LHCN-M2 (cell line): ENCODE measurements at places on chromosomes 3 and 15.

DNA sequence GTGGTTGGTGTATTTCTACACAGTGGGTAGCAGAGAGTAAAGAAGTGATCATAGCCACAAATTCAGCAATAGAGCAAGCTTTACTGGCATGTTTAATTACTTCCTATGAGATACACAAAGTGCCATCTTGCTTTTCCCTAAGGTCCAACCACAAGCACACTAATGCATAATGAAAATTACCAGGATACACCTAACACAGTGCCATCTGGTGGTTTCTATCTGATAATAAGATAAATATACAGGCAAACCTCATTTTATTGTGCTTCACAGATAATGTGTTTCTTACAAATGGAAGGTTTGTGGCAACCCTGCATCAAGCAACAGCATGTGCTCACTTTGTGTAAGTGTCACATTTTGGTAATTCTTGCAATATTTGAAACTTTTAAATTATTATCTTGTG, 223.0 kb downstream of the NSUN3 start:
- DNase-seq: peak; percentile 18

- DNase-seq: peak; percentile 3
These were observed 402.1 kb downstream of the CADM2 start for GRCh38 chr3:85360742-85361387.

DNA sequence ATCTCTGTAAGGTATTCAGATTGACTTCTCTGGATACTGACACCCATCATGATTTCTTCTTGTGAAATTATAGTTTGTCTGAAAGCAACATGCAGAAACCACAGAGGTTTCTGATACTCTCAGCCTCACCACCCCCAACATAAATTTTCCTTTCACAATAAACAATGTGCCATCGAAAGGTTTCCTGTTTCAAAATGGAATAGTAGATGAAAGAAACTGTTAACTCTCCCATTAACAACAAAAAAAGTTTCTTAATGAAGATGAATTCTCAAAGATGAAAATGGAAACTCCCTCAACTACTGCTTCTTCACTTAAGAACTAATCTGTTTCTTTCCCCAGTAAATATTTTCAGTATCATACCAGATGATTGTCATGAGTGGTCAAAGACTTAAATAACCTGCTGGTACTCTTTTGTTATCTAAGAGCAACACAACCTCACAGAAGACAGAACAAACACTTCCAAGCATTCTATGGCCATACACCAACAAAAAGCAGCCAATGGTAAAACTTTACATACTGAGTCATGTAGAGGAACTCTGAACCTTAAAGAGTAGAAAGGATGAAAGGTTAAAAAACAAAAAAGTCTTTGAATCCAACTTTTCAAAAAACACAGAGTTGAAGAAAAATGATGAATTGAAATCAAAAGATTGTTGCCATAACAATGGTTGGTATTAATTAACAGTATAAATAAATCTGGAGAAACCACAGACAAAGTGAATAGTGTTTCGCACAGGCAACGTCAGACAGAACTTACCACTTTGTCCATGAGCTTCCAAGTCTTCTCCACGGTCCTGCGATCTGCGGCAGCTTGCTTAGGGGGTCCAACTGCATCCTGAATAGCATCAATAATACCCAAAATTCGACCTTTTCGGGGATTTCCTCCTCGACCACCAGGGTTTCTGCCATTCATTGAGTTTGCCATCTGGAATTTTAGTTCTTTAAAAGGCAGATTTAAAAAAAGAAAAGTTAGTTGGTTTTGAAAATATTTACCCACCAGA, 1.9 kb downstream of the CBLB start:
- DNase-seq: peak; percentile 39

DNA sequence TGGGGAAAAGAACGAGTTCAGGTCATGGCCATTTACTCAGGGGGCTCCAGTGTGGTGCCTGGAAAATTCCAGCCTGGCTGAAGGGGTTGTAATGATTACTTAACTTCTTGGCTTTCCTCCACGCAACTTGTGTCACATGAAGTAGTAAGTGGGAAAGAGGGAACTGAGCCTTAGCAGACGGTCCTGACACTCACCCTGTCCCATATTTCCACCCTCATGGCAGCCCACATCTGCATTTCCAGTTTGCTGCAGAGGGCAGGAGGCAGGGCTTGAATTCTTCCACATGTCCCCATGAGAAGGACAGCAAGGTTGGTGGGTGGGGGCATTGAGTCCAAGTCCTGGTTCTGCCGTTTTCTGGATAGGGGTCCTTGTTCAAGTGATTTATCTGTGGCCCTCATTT, 7.8 kb upstream of the CAMP start:
- DNase-seq: no peak

GRCh38 chr3:55487381-55488241, 505 bp upstream of the WNT5A start:
- peak; percentile 83 for DNase-seq

DNA sequence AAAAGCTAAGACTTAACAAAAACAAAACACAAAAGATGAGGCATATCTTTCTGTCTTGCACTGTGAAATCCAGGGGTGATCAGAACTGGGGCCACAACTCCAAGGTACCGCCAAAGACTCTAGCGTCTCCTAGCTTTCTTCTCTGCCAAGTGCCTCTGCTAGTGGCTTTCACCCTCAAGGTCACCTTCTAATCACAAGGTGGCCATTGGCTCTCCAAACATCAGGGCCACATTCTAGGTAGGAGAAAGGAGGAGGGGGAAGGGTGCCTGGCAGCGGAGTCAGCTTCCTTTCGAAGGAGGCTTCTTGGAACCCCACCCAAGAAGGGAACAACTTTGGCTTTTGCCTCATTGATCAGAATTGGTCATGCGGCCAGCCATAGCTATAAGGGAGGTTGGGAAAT, 168.8 kb upstream of the SMAD3 start:
- no peak for DNase-seq

- peak; percentile 83 for DNase-seq
These were observed 3.4 kb downstream of the ANKRD28 start for GRCh38 chr3:15794303-15794771.

- no peak for DNase-seq
These were observed 260.2 kb upstream of the PEX5L start for GRCh38 chr3:180296971-180297370.
